Activated CD8-positive, alpha-beta memory T cell treated with anti-CD3 and anti-CD28 coated beads, Interleukin-2, amount 10 ng/mL, durations not matched to agents 7 days and 5 days (primary cell): ENCODE measurements at places on chromosomes 2 and 18. TPM values are rescaled to one million over a fixed set of nuclear protein-coding genes. Genes with fewer than 3 reads are reported as not detected.

TUBB8B gene
- not detected for total RNA-seq

SERPINB12 gene
- total RNA-seq, result not detected

TCF7L1 gene
- not detected for total RNA-seq

PDE1A gene
- total RNA-seq, result not detected

ASXL3 gene
- total RNA-seq, result not detected

MAL gene
- total RNA-seq, result 54.6 TPM

RBFA gene
- 28.6 TPM for total RNA-seq

ACOXL gene
- 0.20 TPM for total RNA-seq

IL1F10 gene
- not detected for total RNA-seq

FIGLA gene
- total RNA-seq, result not detected

IKZF2 gene
- total RNA-seq, result 41.4 TPM

ITM2C gene
- 115 TPM for total RNA-seq

SRD5A2 gene
- total RNA-seq, result not detected

RBMS1 gene
- total RNA-seq, result 41.8 TPM

GNLY gene
- total RNA-seq, result 364 TPM

PLB1 gene
- total RNA-seq, result 1.2 TPM
